Left colon (tissue), 2 donors: ENCODE measurements at places on chromosomes 16 and 17. TPM values are rescaled to one million over a fixed set of nuclear protein-coding genes. Genes with fewer than 3 reads are reported as not detected.

DNA sequence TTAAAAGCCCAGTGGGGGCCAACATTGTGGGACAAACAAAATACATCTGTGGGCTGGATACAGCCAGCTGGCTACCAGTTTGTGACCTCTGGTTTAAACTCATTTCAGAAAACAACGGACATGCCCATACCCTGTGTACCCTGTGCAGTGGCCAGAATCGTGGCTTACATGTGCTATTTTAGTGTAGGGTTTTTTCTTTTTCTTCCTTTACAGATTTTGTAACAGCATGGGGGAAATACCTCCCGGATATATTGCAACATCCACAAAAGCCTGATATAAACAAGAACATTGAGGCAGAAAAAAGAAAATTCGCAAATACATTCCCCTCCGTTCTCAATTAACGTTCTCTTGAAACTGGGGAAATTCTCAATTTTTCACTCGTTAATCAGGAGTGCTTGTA, 7.3 kb downstream of the HS3ST4 start:
- DNase-seq, result no peak

DNA sequence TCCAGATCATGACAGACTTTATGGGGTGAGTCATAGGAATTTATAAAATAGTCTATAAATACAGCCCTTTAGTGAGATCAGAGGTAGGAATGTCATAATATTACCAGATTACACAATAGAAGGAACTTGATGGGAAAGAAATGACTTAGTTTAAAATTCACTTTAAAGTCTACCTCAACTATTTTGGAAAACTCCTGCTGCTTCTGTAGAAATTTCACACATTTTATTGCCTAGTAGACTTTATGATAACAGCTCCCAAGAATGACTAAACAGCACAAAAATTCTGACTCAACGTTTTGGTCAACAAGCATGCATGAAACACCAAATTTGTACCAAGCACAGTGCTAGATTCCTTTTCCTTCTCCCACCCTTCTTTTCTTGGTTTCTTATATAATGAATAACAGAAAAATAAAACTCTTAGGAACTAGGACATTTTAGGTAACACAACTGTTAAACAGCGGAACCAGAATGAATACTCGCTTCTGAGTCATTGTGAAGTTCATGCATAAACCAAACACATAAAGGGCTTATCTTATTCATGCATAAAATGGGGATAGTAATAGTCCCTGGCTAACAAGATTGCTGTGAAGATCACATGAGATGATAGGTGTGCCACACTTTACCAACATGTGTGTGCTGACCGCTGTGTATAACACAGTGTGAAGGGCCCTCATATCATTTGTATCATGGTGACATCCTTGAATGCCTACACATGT, 243.9 kb downstream of the CDH8 start:
- no peak for DNase-seq

DNA sequence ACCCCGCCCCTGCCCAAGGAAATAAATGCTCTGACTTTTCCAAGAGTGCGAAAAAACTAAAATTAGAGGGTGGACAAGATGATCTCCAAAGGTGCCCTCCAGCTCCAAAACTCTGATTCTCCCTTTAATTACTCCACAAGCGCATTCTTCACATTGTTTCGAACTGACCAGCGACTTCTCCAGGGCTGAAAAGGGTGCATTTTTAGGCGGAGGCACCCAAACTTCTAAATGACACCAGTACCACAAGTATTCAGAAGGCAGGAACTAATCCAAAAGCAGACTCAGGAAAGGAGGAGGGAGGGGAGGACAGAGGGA, 750 bp downstream of the ZFHX3 start:
- no peak for DNase-seq

DNA sequence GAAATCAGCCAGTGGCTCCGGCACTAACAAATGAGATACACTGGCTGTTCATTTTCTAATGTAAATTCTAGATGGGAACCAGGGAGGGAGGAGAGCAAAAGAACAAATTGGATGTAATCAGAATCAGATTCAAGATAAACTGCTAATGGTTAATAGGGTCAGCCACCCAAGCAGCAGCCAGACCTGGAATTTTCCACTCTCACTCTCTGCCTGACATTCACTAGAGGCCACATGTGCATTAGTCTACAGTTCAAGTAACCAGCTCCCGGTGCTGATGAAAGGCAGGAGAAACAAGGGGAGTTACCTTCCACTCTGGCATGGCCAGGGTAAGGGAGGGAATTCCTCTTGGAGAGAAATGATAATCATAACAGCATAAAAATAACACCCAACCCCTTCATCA, 597.7 kb downstream of the TOX3 start:
- DNase-seq, result no peak

Gene PPL
- 15.6 TPM for total RNA-seq

DNA sequence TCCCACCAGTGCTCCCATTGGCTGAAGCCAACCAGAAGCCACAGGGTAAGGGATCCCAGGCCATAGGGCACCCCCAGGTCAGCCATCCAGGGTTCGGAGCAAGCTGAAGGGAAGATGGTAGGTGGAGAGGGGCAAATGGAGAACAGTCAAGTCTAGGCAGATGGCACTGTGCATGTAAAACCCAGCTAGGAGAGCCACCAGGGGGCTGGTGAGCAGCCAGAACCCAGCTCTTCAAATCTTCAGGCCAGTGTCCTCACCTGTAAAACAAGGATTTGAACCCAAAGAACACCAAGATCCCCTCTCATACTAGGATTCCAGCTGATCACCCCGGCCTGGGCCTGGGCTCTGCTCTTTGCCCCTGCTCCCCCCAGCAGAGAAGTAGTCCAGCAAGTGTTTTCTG, 43.5 kb downstream of the GINS3 start:
- no peak for DNase-seq

- DNase-seq, result peak; percentile 68
Measured at GRCh38 chr17:57874434-57875289, 24.8 kb upstream of the MRPS23 start.

- DNase-seq, result no peak
Measured at GRCh38 chr16:3797904-3798811, 80.8 kb upstream of the TRAP1 start.

GRCh38 chr16:8589057-8589899, 1.0 kb downstream of the TMEM114 start:
- no peak for DNase-seq

- no peak for DNase-seq
Measured at GRCh38 chr17:43378766-43379165, 20.0 kb upstream of the ARL4D start.

Gene GAA
- total RNA-seq, result 51.2 TPM

Gene CDR2
- total RNA-seq, result 22.2 TPM

Gene CCL1
- not detected for total RNA-seq

GRCh38 chr16:11409398-11409797, 64.1 kb downstream of the RMI2 start:
- DNase-seq, result no peak

Gene CCL17
- not detected for total RNA-seq

Gene KRT28
- not detected for total RNA-seq

Gene GSG1L
- total RNA-seq, result not detected

DNA sequence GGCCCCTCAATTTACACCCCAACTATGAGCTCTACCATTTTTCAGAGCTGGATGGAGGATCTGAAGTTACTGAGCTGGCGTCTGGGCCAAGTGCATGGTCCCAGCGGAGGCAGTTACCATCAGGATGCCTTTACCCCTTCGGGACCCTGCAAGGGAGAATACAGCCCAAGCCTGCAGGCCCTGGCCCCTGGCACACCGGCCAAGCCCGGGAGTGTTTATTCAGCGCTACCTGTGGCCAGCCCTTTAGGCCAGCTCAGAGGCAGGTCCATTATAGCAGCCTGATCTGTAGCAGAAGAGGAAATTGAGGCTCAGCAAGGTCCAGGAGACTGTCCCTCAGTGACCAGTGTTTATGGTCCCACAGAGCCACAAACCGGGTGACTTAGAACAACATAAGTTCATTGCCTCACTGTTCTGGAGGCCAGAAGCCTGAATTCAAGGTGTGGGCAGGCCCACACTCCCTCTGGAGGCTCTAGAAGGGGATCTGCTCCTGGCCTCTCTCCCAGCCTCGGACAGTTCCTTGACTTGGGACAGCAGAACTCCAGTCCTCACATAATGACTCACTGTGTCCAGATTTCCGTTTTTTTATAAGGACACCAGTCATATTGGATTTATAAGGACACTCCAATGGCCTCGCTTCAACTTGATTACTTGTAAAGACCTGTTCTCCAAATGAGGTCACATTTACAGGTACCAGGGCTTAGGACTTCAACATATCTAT, 8.8 kb downstream of the SEC14L5 start:
- no peak for DNase-seq

Gene ATP1B2
- total RNA-seq, result 1.4 TPM

Gene KCNJ2
- total RNA-seq, result 17.6 TPM

Gene PITPNM3
- total RNA-seq, result 13.7 TPM

DNA sequence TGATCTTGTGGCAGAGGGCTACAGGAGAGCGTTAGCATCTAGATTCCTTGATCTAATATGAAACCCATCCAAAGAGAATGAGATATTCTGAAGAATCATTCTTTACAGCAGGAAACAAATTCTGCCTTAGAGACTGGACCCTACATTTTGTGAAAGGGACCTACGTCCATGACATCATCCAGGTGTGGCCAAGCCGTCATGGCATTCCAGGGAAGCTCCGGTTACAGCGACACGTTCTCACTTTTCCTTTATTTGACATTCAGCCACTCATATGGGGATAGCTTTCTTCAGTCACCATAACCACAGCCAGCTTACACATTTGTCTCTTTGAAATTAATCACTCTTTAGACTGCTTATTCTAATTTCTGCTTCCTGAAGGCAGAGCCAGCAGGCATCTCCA, 408.1 kb downstream of the XYLT1 start:
- DNase-seq, result no peak

Gene SPG7
- total RNA-seq, result 106 TPM

- DNase-seq, result no peak
Measured at GRCh38 chr17:76547183-76547641, 7.4 kb downstream of the PRCD start.

Gene CYTH1
- total RNA-seq, result 70.6 TPM
